ENCODE measurements at places on chromosomes 3 and 15. TPM values are rescaled to one million over a fixed set of nuclear protein-coding genes. Genes with fewer than 3 reads are reported as not detected.
A peak's percentile ranks its signal among the peaks of the same experiment; 100 is the strongest.

DNA sequence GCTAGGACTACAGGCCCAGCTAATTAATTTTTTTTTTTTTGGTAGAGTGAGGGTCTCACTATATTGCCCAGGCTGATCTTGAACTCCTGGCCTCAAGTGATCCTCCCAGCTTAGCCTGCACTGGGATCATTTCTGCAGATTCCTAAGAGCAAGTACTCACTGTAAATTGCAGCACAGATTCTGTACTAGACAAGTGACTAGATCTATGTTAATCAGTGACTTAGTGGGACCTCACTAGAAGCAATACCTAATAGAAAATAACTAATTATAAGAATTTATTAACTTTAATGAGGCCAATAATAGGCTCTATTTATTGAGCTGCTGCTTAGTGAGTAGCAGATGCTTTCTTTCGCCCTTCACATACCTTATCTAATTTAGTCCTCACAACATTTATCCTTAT is 10.6 kb upstream of the UTS2B start:
- no peak for DNase-seq

DNA sequence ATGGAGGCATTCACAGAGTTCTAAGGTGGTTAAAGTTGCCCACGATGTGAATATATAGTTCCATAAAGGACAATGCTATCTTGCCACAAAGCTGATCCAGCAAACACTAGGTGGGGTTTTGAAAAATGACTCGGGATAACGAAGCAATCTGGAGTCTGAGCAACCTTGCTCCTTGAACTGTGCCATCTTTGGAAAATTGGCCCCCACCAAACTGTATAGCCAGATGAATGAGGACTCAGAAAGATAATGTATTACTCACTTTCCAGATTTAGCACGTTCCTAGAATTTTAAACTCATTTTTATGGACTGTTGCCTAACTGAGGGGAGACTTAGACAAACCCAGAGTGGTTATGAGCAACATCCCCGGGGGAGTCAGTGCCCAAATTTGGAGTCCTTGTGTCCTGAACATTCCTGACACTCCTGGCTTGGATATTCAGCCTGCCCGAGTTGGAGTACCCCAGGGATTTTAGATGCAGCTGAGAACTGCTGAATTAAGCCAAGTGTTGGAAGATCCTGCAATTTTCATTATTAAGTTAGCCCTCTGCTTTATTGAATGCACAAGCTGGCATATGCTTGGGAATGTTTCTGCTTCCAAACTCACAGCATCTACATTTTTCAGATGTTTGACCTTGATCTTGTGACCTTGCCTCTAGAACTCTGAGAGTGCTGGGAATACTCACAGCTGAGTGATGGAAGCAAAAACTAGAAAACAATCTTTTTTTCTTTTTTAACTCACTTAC is 8.8 kb upstream of the MAGI1 start:
- peak; percentile 22 for DNase-seq

LNP1 gene
- 1.5 TPM for total RNA-seq

- no peak for DNase-seq
Measured at GRCh38 chr3:46965151-46965550, 11.4 kb downstream of the CCDC12 start.

- DNase-seq: no peak
Measured at GRCh38 chr3:65401359-65402305, 637.1 kb downstream of the MAGI1 start.

DNA sequence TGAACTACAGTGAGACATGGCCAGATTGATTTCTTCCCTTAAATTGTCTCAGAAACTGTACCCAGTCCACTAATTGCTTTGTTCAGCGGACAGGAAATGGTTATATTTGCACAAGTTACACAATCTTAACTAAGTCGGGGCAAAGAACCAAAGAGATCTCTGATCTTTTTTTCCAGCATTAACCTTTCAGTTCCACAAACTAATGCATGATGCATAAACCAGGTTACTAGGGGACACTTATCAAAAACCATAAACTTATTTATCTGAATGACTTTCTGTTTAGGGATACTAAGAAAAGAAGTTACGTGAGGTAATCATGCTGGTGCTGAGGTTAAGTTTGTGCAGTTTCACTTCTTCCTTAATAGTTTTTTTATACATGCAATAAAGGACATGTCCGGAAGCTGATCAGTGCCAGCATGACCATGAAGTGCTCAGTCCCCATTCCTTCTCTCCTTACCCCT is 22.4 kb downstream of the FNDC3B start:
- DNase-seq: no peak

PLSCR5 gene
- total RNA-seq: not detected

DNA sequence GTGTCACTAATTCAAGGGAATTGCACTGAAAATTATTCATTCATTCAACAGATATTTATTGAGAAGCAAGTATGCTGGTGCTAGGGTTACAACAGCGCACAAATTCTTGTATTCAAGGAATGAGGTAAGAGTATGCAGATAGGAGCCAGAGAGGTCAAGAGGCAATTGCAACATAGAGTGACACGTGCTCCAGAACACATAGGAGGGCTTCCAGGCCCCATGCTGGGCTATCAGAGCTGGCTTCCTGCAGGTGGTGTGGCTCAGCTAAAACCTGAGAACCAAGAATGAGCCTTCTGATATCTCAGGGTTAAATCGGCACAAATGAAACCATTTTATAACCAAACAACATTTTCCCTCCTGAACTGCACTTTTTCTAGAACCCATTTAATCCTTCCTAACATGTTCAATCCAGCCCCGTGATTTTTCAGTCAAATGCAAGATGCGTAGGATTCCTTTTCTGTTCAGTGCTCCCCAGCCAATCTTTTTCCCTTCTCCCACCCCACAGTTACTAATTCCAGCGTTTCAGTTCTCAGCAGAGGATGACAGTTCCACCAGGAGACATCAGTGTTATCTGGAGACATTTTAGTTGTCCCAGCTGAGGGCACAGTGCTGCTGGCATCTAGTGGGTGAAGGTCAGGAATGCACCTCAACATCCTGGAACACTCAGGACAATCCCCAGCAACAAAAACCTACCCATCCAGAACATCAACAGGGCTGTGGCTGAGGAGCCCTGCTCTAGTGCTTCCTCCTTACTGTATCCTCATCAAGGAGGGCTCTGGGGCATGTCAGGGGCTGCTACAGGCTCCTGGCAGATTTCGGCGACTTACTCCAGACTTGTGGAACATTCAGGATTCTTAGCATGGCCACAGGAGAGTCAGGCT is 13.1 kb downstream of the CCR5AS start:
- DNase-seq: no peak

GRCh38 chr3:160091441-160091840 is 102.8 kb downstream of the IL12A start:
- DNase-seq: no peak

DUOX1 gene
- total RNA-seq: 4.0 TPM

DNA sequence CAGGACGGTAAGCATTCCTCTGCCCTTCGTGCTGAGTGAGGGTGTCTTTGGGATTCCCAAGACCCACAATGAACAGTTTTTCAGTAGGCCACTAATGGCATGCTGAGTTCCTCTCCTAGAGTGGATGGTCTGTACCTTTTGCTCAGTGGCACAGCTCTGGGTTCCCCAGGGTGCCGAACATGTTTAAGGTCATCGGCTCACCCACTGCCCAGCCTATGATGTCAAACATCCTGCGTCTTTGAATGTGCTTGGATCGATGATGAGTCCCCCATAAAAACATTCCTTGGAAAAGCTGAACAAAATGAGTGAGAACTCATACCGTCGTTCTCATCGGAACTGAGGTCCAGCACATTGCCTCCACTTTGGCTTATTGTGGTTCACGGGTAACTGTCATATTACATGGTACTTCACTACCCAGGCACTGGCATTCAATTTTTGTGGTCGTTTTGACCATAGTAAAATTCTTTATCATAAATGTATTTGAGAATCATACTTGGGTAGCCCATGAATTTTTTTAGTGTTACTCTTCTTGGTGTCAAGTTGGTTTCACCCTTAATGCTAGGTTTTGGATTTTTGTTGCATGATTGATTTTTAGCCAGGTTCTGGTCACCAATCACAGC is 118.2 kb downstream of the SNRPN start:
- no peak for DNase-seq

DNA sequence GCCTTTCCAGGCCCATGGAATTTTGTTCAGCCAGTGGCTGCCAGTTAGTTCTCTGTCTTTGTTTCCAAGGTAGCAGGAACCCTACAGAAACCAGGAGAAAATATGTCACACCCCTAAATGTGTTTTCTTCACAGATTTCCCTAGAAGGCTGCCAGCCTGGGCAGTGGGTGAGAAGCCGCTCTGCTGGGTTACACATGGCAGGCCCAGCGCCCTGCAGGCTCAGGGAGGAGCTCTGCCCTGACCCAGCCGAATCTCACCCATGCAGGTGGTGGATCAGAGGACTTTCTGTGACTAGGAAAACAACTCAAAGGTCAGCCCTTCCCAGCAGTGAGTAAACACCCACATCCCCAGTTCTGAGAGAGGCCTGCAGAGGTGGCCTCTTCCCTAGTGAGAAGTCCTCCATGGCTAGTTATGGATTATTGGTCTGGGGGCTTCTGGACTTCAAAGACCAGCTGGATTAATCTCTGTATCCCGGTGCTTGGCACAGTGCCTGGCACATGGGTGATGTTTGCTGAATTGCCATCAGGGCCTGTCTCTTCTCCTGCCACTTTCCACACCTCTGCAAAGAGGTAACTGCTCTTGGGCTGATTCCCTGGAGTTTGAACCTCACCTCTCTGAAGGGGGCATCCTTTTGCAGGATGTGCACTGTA is 34.7 kb upstream of the BDH1 start:
- no peak for DNase-seq

- no peak for DNase-seq
Measured at GRCh38 chr3:141708367-141708766, 29.7 kb upstream of the RNF7 start.

DNA sequence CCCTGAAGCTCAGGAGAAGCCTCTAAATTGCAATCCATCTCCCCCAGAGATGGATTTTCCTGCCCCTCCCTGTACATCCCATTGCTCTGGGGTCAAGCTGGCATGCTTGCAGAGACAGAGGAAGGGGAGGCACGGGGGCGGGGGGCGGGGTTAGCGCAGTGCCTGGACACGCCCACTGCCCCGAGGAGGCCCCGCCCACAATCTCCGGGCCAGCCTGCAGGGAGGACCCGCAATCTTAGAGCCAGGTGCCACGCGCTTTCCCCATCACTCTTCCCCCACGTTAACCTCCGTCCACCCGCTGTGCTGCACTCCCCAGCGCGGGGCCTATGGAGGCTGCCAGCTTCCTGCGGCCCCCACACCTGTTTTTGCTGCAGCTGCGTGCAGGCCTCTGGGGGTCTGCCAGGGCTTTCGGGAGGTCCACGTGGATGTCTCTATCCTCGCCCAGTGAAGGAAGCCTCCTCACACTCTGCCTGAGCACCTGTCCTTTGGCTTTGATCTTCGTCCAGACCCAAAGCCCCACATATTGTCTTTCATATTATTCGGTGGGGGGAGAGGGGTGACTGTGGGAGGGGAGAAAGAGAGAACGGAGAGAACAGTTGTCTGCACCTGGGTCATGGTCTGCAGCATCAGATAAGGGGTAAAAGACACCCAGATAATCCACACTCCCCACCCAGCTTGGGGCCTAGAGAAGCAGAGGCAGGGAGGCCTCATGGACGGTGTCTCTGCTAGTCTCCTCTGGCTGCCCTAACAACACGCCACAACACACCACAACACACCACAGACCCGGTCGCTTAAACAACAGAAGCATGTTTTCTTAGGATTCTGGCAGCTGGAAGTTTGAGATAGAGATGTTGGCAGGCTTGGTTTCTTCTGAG is 118.0 kb upstream of the MEF2A start:
- DNase-seq: no peak

GRCh38 chr15:96270581-96271172 is 59.8 kb upstream of the NR2F2 start:
- DNase-seq: no peak

MTMR10 gene
- total RNA-seq: 53.5 TPM

MRAS gene
- total RNA-seq: 160 TPM

HYKK gene
- total RNA-seq: 31.9 TPM

- DNase-seq: no peak
Measured at GRCh38 chr3:193771011-193771652, 178.1 kb downstream of the OPA1 start.

GRCh38 chr3:125129512-125129997 is 73.8 kb upstream of the HEG1 start:
- no peak for DNase-seq

FETUB gene
- not detected for total RNA-seq

- DNase-seq: peak; percentile 57
Measured at GRCh38 chr3:194269610-194270145, 81.5 kb downstream of the CPN2 start.

- no peak for DNase-seq
Measured at GRCh38 chr3:100740207-100740606, 30.9 kb downstream of the TFG start.

- DNase-seq: no peak
Measured at GRCh38 chr15:87608238-87609028, 648.1 kb downstream of the NTRK3 start.

MLF1 gene
- 9.8 TPM for total RNA-seq

TMEM207 gene
- total RNA-seq: not detected

SERPINI1 gene
- 1.5 TPM for total RNA-seq

TNK2 gene
- 27.5 TPM for total RNA-seq

- no peak for DNase-seq
Measured at GRCh38 chr3:122678506-122678905, 2.1 kb upstream of the PARP14 start.

GRCh38 chr3:169430707-169431404 is 232.7 kb downstream of the MECOM start:
- no peak for DNase-seq

NAALADL2 gene
- 10.8 TPM for total RNA-seq

- DNase-seq: no peak
Measured at GRCh38 chr15:81524496-81524895, 150.5 kb upstream of the TMC3 start.

SCN5A gene
- 2.5 TPM for total RNA-seq

GRCh38 chr3:64220161-64220914 is 4.9 kb downstream of the PRICKLE2 start:
- DNase-seq: no peak

SEMA3G gene
- 27.8 TPM for total RNA-seq

- peak; percentile 52 for DNase-seq
Measured at GRCh38 chr3:58167431-58168351, 43.1 kb downstream of the DNASE1L3 start.

GRCh38 chr3:62835554-62836236 is 39.5 kb downstream of the CADPS start:
- DNase-seq: no peak

GRCh38 chr3:123602325-123602724 is 17.5 kb upstream of the HACD2 start:
- no peak for DNase-seq

DNA sequence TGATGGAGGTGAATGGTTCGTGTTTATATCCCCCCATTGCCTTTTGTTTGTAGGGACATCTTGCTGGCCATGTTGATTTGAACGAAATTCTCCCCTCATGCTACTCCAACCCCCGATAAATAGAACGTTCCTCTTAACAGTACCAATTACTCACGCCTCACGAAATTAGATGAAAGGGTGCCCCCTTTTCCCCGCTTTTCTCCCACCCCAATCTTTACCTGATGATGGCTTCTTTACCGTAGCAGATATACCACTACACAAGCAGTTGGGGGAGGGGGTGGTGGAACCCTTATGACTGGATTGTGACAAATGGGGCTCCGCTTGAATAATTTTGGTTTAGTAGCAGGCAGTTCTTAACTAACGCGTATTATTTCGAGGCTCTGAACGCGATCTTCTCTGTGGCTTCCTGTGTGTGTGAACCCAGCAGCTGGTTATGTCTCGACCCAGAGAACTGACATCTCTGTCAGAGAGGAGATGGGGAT is 1.1 kb downstream of the PIAS1 start:
- no peak for DNase-seq

RYR3 gene
- total RNA-seq: 6.5 TPM

LYSMD2 gene
- 21.0 TPM for total RNA-seq
